ENCODE measurements at places on chromosomes 5 and 9.

- no peak overlapping the region for H3K27ac ChIP-seq
- DNase-seq, result no peak
- no peaks in the 10 kb centered on the region for H3K36me3 ChIP-seq
These were observed 179.3 kb downstream of the ALDH1A1 start for GRCh38 chr9:72773570-72773969.

- DNase-seq, result peak; percentile 76
- no peak overlapping the region for H3K4me3 ChIP-seq
- no peaks in the 10 kb centered on the region for H3K36me3 ChIP-seq
These were observed 6.1 kb downstream of the SAPCD2 start for GRCh38 chr9:137064027-137064879.

- H3K27ac ChIP-seq, result no peak overlapping the region
- peaks cover 79% of the 10 kb centered on the region for H3K4me1 ChIP-seq
- no peak for DNase-seq
- H3K27me3 ChIP-seq, result no peaks in the 10 kb centered on the region
These were observed 198.9 kb downstream of the TSSK1B start for GRCh38 chr5:113235884-113236283.

GRCh38 chr5:146001544-146002190 lies 65.3 kb downstream of the SH3RF2 start:
- H3K27me3 ChIP-seq, result no peaks in the 10 kb centered on the region
- DNase-seq, result no peak
- no peaks in the 10 kb centered on the region for H3K36me3 ChIP-seq
- peaks cover 3% of the 10 kb centered on the region for H3K4me1 ChIP-seq
- no peak overlapping the region for H3K4me3 ChIP-seq

GRCh38 chr5:179815491-179816249 lies 5.0 kb upstream of the SQSTM1 start:
- H3K4me3 ChIP-seq, result peak overlapping the region; percentile 61
- no peaks in the 10 kb centered on the region for H3K27me3 ChIP-seq
- H3K27ac ChIP-seq, result peak overlapping the region; percentile 64

- peak overlapping the region; percentile 79 for H3K27ac ChIP-seq
- no peak overlapping the region for H3K4me3 ChIP-seq
- DNase-seq, result no peak
- peaks cover 53% of the 10 kb centered on the region for H3K4me1 ChIP-seq
- H3K27me3 ChIP-seq, result no peaks in the 10 kb centered on the region
- no peaks in the 10 kb centered on the region for H3K36me3 ChIP-seq
These were observed 259.7 kb upstream of the ANKRD55 start for GRCh38 chr5:56492812-56493211.

DNA sequence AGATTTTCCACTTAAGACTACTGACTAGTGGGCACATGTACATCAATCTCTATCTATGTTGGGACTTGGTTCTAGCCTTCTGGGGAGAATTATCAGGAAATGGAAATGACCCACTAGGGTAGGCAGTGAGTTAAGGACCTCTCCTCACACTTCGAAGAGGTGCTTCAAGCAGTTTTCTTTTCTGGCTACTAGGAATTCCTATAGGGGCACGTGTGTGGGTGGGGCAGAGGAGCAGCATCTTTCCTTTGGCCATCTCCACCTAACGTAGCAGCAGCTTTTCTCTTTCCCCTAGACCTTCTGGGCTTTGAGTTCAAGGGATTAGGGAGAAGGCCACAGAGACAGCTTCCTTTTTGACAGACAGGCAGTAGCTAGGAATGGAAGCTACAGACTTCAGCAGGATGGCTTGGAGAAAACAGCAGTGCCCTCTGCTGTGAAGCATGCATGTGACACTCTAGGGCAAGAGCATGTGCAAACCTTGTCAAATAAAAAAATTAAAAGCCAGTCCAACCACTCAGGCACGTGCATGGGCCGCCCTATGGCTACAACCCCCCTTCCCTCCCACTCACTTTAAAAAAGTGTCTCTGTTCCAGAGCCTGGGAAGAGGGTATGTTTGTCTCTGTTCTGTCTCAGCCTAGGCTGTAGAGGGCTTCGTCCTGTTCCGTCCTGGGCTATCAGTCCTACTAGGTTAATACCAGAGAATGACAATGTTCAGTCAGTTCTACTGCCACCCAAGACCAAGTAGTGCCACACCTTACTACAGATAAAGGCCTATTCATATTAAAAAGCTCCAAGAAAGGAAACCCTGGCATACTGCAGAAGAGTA lies 8.7 kb upstream of the GFRA3 start:
- H3K4me3 ChIP-seq, result no peak overlapping the region
- H3K36me3 ChIP-seq, result no peaks in the 10 kb centered on the region
- peaks cover 6% of the 10 kb centered on the region for H3K4me1 ChIP-seq
- no peak overlapping the region for H3K27ac ChIP-seq
- no peaks in the 10 kb centered on the region for H3K27me3 ChIP-seq

GRCh38 chr5:56247592-56247991 lies 14.5 kb upstream of the ANKRD55 start:
- peaks cover 33% of the 10 kb centered on the region for H3K4me1 ChIP-seq
- no peaks in the 10 kb centered on the region for H3K27me3 ChIP-seq
- peaks cover 3% of the 10 kb centered on the region for H3K36me3 ChIP-seq
- no peak overlapping the region for H3K4me3 ChIP-seq

DNA sequence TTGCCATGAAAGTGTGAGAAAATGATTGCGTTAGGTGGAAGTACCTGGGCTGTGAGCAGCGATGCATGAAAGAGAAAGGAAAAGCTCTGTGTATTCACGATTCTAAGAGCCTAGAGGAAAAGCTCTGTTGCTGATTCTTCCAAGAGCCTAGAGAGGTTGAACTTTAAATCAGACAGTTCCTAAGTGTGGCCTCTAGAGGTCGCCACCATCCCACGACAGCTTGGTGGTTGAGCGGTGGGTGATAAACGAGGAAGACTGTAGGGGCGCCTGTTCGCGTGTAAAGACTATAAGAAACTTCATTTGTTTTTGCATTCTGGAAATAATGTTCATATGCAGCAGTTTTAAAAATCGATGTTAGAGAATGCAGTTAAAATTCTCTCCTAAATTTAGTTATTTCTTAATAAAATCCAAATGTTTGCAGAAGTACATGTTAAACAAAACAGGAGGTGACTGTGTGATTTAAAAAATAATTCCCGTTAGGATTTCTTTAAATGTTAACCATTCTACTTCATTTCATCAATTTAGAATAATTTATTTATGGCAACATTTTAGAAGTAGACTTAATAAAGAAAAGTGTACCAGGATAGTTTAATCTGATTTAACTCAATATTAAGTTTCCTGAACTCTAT lies 107.7 kb downstream of the TENT4A start:
- H3K27ac ChIP-seq, result no peak overlapping the region
- H3K27me3 ChIP-seq, result peaks cover 69% of the 10 kb centered on the region
- H3K36me3 ChIP-seq, result no peaks in the 10 kb centered on the region
- no peaks in the 10 kb centered on the region for H3K4me1 ChIP-seq
- no peak for DNase-seq

DNA sequence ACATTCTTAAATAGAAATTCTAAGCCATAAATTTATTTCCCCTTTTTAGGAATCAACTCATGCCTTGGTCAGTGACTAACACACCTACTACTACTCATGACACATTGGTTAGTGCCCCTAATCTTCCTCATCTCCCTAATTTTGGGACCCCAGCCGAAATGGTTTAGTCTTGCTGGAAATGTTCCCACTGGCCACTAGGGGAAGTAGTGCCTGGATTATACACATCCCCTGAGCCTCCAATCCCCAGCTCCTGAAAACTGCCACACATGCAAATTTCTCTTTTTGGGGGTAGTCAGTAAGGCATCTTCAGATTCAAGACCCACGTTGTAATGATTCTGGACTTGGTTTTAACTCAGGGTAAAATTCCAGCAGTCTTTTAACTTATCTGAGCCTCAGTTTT lies 79.8 kb downstream of the HSD17B3 start:
- H3K27ac ChIP-seq, result no peak overlapping the region
- H3K4me3 ChIP-seq, result no peak overlapping the region
- no peaks in the 10 kb centered on the region for H3K36me3 ChIP-seq
- no peaks in the 10 kb centered on the region for H3K27me3 ChIP-seq
